Activated CD8-positive, alpha-beta memory T cell treated with anti-CD3 and anti-CD28 coated beads for 1 hour (primary cell): ENCODE measurements at places on chromosomes 3 and 15.

GRCh38 chr15:97235611-97235985, 724.9 kb upstream of the ARRDC4 start:
- DNase-seq: no peak

DNA sequence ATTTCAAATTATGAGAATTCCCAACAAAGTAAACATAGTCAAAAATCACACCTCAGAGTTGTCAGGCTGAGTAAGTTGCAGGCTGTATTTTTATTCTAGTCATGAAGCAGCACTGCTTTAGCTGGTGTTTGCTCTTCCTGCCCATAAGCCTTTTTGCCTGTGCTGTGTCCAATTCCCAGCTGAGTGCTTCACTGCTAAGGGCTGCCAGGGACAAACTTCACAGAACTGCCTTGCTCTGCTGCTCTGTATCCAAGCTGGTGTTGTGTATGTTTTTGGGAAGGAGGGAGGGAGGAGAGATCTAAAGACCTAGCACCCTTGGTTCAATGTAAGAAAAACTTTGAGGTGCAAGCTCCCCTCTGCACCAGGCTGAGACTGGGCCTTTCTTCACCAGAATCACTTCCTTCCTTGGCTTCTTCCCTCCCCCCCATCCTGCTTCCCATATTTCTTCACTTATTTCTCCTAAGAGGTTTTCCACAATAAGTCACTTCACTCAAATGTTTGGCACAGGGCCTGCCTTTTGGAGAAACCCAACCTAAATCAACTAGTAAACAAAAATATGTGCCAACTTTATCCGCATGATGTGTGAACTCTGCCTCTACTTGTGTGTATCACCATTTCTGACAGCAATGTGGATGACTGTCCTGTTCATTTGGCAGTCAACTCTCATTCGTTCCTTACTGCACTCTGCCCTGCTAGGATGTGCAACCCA, 156.1 kb downstream of the TBL1XR1 start:
- no peak for DNase-seq

DNA sequence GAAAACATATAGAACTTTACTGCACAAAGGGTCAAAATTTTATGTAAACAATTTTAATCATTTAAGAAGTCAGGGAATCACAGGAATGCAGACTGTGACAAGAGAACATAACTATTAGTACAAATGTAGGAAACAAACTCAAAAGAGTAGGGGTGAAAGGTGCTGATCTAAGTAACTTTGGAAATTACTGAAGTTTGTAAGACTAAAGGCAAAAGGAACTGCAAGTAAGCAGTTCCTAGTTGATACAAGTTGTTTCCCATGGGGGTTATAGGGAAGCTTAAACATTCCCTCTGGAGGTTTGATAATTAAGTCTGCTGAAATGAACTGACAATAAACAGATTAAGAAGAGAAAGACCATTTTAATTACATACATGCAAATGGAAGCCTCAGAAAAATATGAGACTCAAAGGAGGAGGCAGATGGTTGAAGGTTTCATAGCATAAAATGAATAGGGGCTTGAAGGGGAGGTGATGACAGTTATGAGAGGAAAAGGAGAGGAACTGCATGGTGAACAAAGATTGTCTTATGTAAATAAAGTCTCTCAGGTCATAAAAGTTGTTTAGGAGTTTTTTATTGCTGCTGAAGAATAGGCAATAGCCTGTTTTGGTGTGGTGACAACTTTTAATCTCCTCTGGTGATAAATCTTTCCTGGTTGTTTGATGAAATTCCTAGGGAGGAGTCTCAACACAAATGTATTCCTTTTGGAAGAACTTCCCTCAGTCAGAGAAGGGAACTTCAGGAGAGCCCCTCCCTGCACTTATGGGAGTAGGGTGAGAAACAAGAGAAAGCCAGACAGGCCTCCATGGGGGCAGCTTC, 17.1 kb downstream of the SETMAR start:
- DNase-seq: no peak

GRCh38 chr3:36957063-36957462, 12.2 kb upstream of the TRANK1 start:
- DNase-seq: no peak

DNA sequence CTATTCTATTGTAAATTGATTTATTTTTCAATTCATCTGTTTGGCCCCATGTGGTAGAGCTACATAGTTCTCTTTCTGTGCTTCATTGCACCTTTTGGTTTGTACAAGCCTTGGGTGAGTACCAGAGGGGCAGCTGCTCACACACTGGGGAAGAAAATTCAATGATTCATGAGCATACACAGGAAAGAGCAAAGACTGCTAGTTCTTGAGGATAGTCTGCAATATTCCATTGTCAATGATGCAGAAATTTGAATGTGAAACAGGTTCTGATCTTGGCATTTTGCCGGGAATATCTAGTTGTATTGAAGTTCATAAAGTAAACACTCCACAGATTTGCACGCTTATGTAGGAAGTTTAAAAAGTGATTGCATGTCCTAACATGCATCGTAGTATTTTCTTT, 304.6 kb downstream of the NAALADL2 start:
- no peak for DNase-seq

DNA sequence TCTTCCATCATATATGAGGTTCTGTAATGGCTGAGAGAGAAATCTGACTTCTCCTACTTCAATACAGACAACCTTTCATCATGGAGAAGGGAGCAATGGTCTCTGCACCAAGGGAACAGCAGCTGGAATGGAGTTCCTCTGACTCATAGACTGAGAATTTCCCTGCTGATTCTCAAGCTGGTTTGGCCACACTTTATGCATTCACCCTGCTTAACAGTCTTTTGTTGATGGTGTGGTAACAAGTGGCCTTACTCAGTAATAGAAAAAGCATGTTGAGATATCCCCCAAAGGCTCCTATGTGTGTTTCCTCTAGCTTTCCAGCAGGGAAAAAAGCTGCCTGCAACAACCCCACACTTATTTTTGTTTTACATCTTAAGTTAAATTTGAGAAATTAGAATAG, 138.1 kb downstream of the GREM1 start:
- DNase-seq: no peak

DNA sequence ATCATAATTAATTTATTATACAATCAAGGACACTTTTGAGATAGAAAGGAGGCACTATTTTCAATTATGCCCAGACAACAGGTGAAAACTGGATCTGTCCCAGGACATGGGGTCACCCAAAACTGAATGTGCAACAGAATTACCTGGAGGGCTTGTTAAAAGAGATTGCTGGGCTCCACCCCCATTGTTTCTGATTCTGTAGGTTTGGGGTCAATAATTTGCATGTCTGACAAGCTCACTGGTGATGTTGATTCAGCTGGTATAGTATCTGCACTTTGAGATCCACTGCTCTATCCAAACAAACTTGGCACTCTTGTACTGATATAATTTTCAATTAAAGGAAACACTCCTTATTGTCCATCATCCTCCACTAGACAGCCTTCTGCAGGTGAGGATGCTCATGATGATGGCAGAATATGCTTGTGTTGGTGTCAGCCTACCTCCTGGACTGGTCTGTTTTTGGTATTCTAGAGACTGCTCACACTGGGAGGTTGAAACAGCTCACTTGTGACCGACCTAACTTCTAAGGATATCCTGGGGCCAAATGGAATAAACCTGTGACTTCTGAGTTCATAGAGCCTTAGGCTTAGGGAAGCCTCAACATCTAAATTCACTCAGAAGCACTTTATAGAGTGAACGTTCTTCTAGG, 2.2 kb downstream of the P2RY14 start:
- no peak for DNase-seq

GRCh38 chr3:77475507-77475906, 435.6 kb downstream of the ROBO2 start:
- DNase-seq: no peak

GRCh38 chr3:9280451-9281219, 31.2 kb upstream of the SRGAP3 start:
- no peak for DNase-seq

- no peak for DNase-seq
Measured at GRCh38 chr3:70959506-70960291, 623.8 kb downstream of the FOXP1 start.

GRCh38 chr3:107928084-107928445, 162.8 kb downstream of the CD47 start:
- no peak for DNase-seq

GRCh38 chr3:99895703-99896441, 78.2 kb downstream of the CMSS1 start:
- DNase-seq: no peak

DNA sequence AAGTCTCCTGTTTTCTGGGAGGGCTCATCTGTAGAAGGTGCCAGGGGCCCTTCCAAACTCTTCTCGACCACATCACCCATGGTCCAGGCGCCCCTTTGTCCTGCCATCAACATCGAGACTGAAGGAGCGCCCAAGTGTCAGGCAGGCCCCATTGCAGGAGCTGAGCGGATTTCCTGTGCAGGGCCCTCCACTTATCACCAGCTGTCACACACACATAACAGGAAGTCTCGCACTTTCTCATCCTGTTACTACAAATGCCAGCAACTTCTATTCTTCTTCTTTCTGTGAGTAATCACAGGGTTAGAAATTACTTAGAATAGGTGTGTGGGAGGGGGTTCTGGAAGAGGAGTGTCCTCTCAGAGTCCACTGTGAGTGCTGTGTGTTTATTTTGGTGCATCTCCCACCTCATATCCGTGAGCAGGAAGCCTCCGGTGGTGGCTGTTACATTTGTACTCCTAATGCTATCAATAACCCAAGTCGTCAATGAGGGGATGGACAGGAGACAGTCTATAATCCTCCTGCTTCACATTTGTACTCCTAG, at the start of gene KLHL6:
TSS of gene KLHL6 (minus strand) at position 166 of the 541 bp plus-strand sequence. CDS start at position 113, 53 bp downstream.
- DNase-seq: peak; percentile 52

DNA sequence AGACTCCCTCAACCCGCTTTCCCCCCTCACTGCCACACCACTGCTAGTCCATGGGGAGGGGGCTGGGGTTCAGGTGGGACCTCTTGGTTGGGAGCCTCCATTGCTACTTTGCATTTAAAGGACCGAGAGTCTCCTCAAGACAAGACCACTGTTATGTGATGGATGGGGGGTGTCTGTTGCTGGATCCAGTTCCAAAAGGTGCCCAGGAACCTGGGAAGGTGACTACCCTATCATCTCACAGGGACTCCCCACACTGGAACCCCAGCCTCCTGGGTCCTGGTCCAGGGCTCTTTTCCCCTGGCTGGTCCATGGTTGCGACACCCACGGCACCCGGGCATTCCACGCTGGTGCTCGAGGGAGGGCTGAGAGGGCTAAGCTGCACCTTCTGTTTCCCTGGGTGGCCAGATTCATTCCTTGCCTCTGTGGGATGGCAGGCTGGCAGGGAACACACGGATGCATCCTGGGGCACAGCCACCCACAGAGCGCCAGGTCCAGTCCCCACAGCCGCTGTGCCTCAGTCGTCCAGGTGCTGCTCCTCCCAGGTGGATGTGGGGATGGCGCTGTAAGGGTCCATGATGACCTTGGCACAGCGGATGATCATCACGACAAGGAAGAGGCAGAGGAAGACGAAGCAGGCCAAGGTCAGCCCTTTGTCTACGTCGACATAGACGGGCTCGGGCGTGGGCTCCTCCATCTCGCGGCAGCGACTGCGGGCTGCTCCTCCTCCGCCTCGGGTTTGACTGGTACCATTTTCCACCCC, 48.6 kb downstream of the FAH start:
- DNase-seq: no peak

- DNase-seq: no peak
Measured at GRCh38 chr15:61309031-61309511, 80.0 kb upstream of the RORA start.

GRCh38 chr3:17755836-17756235, 13.4 kb upstream of the TBC1D5 start:
- no peak for DNase-seq

DNA sequence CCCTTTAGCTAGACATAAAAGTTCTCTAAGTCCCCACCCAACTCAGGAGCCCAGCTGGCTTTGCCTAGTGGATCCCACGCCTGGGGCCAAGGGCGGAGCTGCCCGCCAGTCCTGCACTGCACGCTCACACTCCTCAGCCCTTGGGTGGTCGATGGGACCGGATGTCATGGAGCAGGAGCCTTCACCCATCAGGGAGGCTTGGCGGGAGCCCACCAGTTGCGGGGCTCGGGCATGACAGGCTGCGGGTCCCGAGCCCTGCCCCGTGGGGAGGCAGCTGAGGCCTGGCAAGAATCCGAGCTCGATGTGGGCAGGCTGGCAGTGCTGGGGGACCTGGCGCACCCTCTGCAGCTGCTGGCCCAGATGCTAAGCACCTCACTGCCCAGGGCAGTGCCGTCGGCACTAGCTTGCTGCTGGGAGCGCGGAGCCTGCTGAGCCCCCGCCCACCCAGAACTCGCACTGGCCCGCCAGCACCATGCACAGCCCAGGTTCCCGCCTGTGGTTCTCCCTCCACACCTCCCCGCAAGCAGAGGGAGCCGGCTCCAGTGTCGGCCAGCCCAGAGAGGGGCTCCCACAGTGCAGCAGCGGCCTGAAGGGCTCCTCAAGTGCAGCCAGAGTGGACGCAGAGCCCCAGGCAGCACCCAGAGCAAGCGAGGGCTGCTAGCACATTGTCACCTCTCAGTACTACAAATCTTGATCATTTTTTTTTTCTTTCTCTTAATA, 391.4 kb upstream of the NDN start:
- DNase-seq: no peak

DNA sequence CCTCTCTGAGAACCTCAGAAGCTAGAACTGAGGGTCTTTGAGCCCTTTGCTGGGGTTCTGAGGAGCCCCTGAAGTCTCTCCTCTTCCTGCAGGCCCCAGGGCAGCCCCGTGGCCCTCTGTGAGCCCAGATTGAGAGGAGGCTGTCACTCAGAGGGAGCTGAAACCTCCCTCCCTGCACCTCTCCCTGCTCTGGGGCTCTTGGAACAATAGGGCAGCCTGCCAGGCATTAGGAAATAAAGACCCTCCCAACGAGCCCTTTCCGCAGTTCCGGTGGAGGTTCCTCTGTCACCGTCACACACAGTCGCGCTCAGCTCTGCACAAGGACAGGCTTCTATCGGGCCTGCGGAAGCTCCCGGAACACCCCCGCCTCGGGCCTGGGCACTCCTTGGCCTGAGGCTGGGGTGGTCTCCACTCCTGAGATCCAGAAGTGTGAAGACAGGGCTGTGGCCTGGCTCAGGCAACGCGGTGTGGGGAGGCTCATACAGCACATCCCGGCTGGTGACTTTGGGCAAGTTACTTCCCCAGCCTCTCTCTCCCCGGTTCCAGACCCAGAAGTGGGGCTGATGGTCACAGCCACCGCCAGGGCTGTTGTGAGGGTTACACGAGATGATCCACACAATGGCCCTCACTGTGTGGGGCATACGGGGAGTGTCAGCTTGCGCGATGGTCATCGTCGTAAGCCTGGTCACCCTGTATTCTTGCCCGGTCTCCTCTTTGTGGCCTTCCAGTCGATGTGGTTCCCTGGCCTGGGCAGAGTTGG, 17.7 kb downstream of the MELTF start:
- no peak for DNase-seq

- DNase-seq: no peak
Measured at GRCh38 chr15:80591938-80592825, 102.9 kb upstream of the ABHD17C start.

- no peak for DNase-seq
Measured at GRCh38 chr3:160695915-160696327, 19.0 kb downstream of the ARL14 start.

GRCh38 chr3:67561667-67562394, 92.6 kb downstream of the SUCLG2 start:
- no peak for DNase-seq

- no peak for DNase-seq
Measured at GRCh38 chr3:62602129-62602770, 228.9 kb upstream of the FEZF2 start.
